ENCODE measurements at places on chromosomes 4 and X.

DNA sequence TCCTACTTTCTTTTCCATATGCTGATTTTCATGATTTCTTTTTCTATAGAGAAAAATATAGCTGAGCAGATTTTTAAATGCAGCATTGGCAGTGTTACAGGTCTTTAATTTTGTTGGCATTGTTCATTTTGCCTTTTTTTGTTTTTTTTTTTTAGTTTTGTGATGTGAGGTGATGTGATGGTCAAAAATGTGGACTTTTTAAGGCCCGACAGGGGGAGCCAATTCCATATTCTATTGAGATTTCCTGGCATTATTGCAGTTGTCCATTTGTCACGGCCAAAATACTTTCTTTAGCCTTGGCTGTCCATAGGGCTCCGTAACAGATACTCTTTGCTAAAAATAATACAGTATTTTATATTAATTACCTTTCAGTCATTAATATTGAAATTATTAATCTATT is 47.8 kb downstream of the SLIT2 start:
- DNase-seq: peak; percentile 25

- DNase-seq: no peak
Measured at GRCh38 chrX:15646031-15646430, 18.6 kb downstream of the CLTRN start.

DNA sequence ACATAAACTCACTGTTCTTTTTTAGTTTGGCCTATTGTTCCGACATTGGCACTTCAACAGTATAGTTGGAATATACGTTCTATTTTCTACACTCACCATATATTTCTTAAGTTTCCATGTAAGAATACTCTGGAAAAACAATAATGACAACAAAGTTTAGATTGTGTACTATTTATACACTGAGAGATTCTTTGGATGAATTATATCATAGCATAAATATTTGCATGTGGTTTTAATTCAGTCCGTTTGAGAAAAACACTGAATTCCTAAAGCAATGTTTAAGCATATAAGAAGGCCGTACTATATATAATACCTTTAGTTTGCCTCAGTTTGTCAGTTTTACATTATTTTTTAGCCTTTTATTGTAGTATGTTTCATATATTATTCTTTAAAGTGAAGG is 82.4 kb downstream of the RAP1GDS1 start:
- no peak for DNase-seq

DNA sequence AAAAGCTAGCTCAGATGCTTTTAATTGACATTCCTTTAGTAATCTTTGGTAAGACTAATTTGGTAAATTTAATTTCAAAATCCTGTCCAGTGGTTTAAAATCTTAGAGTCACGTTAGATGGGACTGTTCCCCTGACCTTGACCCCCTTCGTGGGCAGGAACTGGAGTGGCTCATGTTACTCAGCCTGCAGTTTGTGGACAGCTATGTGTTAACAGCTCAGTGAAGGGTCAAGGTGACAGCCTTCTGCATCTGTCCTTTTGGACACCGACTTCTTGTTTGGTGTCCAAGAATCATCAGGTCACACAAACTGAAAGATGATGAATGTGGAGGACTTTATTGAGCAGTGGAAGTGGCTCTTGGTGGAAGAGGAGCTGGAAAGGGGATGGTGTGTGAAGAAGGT is 2.9 kb downstream of the ARSF start:
- DNase-seq: no peak

DNA sequence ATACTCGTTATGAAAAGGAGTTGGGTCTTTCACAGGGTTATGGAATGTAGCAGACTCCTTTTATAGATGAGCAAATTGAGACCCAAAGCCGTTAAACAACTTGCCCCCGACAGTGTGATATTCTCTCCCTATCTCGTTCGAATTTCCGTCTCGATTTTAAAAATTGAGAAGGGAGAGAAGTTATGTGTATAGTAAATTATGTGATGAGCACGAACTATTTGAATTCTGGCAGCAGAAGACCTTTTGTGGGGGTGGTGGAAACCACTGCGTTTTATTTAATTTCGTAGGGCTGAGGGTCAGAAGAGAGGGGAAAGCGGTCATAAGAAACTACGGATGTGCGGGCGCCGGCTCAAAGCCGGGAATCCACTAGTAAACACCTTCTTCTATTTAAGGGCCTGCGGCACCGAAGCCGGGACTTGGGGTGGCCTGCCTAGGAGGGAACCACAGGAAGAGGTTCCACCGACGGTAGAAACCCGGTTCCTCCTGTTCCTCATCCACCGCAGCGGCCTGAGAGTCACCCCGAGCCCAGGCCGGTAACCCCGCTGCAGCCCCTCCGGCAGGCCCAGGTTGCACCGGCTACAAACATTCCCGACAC is 1.5 kb upstream of the DDX3X start:
- no peak for DNase-seq

GRCh38 chrX:15430584-15430983 is 46.4 kb upstream of the VEGFD start:
- peak; percentile 16 for DNase-seq

DNA sequence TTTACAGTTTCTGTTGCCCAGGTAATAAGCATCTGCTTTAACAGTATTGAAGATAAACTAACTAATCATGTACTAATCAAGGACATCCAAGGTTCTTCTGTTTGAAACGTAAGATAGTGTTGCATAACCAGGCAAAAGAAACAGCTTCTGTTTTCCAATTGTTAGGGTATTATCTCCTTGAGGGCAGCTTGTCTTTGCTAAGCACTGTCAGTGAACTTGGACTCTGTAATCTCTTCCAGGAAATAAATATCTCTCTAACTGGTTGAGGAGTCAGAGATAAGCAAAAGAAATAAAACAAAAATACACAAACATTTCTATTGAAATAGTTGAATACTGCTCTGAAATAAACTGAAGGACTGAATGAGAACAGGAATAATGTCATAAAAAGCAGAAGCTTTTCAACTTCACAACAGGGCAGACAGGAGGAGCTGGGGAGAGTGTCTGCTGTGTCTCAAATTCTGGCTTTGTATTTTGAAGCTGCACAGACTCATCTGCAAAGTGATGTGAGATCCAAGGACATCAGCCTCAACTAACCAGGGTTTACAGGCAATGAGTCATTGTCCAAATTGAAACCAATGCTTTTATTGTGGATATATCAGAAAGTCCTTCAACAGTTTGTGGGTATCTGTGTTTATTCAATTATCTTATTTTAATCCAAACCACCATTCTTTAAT is 1253.0 kb upstream of the PCDH7 start:
- DNase-seq: no peak

GRCh38 chr4:25991340-25991739 is 77.3 kb downstream of the SMIM20 start:
- DNase-seq: no peak

DNA sequence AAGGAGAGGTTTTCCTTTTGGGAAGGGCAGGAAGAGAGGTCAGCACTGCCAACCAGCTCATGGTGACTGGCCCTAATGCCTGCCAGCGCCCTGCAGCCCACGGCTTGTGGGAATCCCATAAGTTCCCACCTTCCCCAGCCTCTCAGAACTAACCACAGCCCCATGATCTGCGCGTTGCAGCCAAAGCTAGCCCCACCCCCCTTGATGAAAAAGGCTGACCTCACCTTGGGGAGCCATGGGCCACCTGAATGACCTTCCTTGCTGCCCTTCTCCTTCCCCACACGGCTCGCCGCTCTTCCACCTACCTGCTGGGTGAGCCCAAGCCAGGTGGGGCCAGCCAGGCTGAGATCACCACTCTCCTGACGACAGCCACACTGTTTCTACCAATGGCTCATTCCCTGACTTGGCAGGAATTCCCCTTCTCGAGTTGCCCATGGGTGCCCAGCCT is 3.9 kb upstream of the ELF4 start:
- DNase-seq: no peak

- no peak for DNase-seq
Measured at GRCh38 chr4:156137679-156138473, 184.2 kb upstream of the CTSO start.

- no peak for DNase-seq
Measured at GRCh38 chr4:2084316-2084715, 25.2 kb downstream of the NAT8L start.
